ENCODE measurements at places on chromosomes 16 and 17. TPM values are rescaled to one million over a fixed set of nuclear protein-coding genes. Genes with fewer than 3 reads are reported as not detected.

The TVP23A gene
- not detected for total RNA-seq

The SLC5A10 gene
- total RNA-seq, result not detected

- DNase-seq, result no peak
Observed at GRCh38 chr17:70654706-70655105, 485.4 kb downstream of the KCNJ2 start.

- no peak for DNase-seq
Observed at GRCh38 chr17:36858119-36859002, 78.9 kb upstream of the LHX1 start.

- peak; percentile 74 for DNase-seq
Observed at GRCh38 chr16:56964243-56965148, 2.7 kb downstream of the CETP start.

DNA sequence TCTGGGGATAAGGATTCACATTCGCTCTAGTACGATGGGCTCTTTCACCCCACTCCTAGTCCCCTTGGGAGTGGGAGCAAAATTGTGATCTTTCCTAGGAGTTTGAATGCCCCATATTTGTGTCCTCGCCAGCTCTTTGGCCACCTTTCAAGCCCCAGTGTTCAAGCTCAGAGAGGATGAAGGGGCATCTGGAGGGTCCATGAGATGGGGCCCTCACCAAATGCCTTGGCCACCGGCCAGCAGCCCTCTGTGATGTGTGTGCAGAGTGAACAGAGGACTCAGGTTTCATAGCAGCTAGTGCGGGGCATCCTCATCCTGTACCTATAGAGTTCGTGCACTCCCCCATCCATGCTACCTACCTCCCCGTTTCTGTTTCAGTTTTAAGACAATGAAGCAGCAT is 140.6 kb downstream of the RAB11FIP4 start:
- DNase-seq, result no peak

GRCh38 chr16:17780181-17780580 is 309.4 kb upstream of the XYLT1 start:
- DNase-seq, result no peak
